EL (cell line): ENCODE measurements at places on chromosomes 6 and 20.
A peak's percentile ranks its signal among the peaks of the same experiment; 100 is the strongest.

DNA sequence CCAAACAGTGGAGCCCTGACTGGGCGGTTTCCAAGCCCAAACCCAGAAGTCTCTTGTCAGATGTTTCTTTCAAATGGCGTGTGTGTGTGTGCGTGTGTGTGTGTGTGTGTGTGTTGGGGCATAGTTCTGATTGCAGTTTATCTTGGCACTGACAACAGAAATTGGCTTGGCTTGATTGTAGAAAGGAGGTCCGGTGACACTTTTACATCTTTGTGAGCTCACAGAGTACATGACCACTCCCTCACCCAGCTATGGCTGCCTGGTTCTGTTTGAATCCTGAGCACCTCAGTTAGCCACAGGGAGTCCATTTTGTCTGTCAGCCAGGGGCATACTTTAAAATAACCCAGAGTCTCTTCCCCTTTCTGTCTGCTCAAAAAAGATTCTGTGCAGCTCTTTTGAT is 276.3 kb downstream of the CD83 start:
- no peak for DNase-seq

GRCh38 chr6:145891126-145891525 is 73.0 kb downstream of the SHPRH start:
- DNase-seq, result peak; percentile 62

- peak; percentile 53 for DNase-seq
These were observed 16.7 kb downstream of the LEMD2 start for GRCh38 chr6:33772082-33772830.

GRCh38 chr20:3811467-3812258 is 8.7 kb upstream of the AP5S1 start:
- DNase-seq, result peak; percentile 99

DNA sequence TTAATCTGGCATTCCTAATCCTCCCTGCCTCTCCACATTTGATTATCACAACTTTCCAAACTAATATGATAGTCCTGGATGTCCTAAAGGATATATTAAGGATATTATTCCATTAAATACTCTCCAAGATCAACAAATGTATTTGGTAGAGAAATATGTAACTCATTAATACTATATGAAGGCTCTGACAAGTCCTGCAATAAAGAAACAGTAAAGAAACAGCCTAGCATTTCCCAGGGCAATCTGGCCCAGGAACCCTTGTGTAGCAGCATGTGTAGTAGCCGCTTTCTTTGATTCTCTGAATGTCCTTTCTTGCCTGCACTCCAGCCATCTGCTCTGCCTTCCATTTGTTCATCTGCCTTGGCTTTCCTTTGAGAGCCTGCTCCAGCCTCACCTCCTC is 23.7 kb downstream of the TRAM2 start:
- DNase-seq, result no peak

DNA sequence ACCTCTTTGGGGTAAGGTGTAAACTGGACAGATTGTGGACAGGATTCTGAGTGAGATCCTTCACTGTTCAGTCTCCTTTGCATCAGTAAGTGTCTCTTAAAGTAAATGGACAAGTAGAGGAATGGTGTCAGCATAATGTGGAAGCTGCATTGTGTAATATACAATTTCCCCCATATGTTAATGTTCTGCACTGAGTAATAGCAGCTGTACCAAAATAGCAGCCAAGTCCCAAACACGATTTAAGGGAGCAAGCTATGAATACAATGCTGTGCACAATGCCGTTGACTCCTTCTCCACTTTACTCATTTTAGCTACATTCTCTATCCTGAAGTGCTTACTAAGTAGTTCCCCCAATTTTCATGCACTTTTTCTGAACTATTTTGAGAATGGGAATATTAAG is 21.1 kb upstream of the TRIM26 start:
- no peak for DNase-seq

DNA sequence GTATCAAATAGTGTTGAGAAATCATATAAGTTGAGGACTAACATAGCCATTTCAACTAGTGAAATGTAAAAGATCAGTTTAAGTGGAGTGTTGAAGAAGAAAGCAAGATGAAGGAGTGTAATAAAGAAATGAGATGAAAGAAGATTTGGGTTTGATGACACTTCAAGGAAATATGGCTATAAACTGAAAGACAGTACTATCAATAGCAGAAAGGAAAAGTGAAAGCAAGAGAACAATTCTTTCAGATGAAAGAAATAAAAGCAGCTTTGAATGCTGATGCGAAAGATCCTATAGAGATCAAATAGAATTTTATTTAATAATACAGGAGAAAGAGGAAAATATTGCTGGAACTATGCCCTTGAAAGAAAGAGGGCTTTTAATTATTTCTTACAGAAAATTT is 92.8 kb upstream of the PRSS16 start:
- DNase-seq, result no peak

DNA sequence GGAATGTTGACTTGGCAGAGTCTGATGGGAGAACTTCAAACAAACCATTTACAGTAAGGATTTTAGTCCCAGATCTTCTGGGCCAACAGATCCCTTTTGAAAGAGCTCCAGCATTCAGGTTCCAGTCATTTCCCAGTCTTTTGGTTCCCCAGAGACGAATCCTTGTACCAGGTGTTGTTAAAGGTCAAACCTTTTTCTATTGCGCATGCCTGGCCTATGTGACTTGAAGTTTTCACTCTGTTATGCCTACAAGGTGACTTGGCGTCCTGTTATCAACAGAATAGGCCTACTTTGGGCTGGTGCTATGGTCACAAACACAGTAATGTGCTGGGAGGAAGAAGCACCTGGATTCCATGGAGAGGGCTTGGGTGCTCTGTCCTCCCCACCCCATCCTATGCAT is 52.3 kb downstream of the PXDC1 start:
- DNase-seq, result no peak

- no peak for DNase-seq
These were observed 208.5 kb upstream of the PDE10A start for GRCh38 chr6:165871571-165871970.

- no peak for DNase-seq
These were observed 46.0 kb downstream of the HUS1B start for GRCh38 chr6:610882-611281.

DNA sequence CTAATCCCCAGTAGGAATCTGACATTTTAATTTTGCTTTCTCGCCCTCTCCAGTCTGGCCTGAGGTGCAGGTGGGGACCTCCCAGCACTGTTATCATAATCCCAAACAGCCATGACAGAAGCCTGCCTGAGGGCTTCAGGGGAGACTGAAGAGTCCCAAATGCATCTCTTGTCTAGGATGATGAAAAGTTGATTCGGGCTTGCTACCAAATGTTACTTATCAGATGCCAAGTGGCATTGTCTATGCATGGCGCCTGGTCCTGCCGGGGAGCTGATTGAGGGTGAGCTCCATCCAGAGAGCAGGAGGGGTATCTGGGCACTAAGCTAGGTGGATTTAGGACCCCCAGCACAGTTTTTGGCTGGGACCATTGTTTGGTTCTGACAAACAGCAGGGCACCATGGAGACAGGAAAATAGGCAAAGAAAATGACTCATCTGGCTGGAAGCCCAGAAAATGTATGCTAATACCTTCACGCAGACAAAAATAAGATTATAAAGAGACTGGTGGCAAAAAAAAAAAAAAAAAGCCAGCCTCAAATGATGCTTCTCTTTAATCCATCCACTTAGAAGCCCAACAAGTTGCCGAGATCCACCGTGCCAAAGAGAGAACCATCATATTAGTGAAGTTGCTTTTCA is 513.7 kb upstream of the SULF2 start:
- DNase-seq, result peak; percentile 92

DNA sequence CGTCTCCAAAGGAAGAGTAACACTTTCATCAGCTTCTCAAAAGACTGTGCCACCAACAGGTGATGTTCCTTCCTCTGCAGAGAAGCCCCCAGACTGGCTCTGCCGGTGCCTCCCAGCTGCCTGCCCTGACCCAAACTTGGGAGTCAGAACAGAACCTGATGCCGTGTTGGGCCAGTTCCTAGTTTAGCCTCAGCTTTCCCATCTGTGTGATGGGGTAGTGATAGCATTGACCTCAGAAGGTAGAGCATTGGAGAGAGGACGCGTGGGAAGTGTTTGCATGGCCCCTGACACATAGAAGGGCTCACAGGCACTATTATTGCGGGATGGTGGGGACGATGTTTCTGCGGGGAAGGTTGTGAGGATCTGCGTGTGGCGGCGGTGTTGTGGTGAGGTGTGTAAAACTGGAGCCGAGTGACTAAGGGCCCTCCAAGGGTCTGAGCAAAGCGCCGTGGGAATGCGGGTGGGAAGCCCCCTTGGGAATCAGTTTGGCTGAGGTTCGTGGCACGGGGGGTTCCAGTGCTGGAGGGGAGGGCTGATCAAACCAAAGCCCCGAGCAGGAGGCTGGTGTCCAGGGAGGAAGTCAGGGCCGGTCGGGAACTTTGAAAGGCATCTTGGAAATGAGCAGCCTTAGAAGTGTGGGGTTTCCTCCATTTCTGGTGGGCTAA is 1.7 kb downstream of the NTSR1 start:
- DNase-seq, result no peak

- peak; percentile 97 for DNase-seq
These were observed 15.2 kb upstream of the MRPS18A start for GRCh38 chr6:43702534-43703440.

GRCh38 chr6:104527311-104527710 is 332.4 kb downstream of the HACE1 start:
- DNase-seq, result no peak

DNA sequence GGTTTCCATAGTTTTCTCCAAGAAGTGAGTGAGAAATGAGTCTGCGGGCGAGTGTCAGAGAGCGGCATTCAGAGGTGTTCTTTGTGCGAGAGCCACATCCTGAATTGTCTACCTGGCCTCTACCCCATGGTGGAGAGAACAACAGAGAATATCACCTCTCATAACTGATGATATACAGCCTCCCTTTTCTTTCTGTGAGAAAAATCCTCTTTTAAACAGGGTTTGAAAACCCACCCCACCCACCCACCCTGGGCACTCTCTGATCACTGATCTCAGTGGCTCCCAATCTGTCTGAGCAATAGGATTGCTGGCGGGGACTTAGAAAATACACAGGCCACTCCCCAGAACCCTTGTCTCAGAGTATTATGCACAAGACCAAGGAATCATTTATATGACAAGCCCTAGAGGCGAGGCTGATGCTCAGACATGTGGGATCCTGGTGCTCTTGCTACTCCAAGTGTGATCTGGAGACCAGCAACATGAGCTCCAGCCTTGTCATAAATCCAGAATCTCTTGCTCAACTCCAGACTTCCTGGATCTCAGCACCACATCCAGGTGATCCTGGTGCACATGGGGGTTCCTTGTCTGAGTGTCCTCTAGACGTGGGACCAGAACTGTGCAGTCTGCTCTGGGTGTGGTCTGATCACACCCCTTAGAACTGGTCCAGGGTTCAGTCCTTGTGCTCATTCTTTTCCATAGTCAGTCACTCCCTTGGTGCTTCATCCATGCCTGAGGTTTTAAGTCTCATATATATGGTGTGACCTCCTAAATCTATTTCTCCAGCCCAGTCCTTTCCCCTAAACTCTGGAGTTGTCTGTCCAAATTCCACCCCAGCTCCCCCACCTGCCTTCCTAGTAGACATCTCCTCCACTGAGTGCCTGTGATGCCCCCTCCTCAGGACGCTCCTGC is 5.3 kb downstream of the HLA-B start:
- no peak for DNase-seq

DNA sequence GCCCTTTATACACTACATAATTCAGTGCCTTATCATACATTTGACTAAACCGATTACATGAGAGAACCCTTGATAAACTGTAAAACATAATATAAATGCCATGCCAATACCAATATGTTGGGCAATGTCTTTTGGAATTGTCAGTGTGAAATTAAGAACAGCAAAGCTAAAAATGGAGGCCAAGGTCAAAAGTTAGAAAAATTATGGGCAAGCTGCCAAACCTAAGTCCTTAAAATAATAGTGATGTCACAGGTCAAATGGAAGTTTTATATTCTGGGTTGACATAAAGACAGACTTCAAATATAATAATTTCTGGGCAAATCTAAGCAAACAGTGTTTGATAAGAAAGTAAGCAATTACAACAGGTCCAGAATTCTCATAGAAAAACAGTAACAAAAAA is 696.7 kb downstream of the RNF144B start:
- no peak for DNase-seq

DNA sequence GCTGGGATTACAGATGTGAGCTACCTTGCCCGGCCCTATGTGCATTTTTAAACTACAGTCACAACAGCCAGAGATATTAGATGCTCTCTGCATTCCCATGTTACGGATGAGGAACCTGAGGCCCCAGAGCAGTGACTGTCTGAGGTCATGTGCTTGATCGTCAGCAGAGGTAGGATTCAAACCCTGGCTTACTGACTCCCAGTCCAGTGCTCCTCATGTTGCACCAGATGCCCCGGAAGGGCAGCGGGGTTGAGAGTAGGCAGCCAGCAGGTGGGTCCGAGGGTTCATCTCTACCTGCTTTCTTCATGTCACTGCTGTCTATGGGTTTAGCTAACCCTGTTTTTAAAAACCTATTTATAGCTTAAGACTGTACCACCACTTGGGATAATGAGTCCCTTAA is 9.3 kb upstream of the ZNF335 start:
- DNase-seq, result no peak

DNA sequence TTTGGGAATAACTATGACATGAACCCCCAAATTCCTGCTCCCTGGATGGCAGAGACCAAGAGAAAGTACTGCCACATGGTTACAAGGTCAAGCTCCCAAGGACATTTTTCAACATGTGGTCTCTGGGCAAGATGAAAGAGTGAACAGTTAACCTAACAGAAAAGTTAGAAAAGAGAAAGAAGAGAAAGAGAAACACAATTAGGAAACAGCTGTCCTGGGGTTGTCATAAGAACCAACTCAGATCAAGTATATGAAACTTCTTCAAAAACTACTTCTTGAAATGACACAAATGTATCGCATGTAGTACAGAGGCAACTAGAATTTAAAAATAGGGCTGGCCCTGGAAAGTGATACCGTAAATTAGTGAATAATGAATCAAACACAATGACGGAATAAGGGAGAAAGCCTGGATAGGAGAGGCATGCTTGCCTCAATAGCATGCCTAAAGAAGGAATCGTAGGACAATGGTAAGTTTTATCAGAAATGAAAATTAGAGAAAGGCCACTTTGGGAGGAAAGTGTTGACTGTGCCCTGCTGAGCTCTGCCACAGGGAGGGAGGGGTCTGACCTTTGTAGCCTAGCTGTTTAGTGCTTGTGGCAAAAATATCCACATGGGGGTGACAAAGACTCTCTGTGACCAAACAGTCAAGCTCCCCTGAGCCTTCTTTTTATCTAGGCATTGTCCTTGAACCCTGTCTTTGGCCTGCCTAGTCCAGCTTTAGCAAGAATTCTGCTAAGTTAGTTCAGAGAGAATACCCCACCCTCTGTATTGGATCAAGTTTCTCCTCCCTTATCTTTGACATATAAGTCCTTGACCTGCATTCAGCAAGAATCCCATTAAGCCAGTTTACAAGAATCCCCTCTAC is 4.3 kb upstream of the DCBLD1 start:
- no peak for DNase-seq

DNA sequence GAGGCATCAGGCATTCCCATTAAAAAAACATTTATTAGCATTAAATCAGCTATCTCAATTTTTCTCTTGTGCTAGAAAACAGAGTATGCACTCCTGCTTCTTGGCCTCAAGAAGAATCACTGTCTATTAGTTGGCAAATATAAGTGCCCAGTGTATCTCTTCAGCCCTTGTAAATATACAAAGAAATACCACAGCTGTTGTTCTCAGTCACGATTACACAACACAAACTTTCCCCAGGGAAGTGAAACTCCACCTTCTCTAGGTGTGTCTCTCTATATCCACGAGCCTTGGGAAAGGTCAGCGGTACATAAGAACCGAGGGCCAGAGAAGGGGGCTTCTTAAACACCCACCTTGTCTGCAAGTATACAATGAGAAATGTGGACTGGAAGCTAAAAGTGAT is 194.7 kb downstream of the PKHD1 start:
- DNase-seq, result no peak

GRCh38 chr6:64249115-64249514 is 613.5 kb downstream of the PHF3 start:
- DNase-seq, result no peak

- no peak for DNase-seq
These were observed 51.5 kb upstream of the SMIM29 start for GRCh38 chr6:34300332-34300751.
